ENCODE measurements at places on chromosomes 2 and 18.

DNA sequence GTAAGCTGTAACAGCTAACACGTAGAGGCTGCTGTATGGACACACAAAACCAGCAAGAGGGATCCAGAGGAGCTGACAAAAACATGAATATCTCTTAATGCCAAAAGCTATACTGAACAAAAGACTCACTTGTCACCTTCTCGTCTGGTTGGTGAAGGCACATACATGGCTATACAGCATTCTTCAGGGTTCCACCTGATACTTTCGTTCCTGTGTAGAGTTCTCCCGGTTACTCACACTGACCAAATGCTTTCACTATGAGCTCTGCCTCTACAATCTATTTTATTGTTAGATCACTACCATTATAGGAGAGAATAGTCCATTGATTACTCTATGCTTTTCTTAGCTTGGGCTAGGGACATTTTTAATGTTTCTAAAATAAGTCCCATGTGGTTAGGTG, 193.1 kb downstream of the HNMT start:
- DNase-seq, result no peak

DNA sequence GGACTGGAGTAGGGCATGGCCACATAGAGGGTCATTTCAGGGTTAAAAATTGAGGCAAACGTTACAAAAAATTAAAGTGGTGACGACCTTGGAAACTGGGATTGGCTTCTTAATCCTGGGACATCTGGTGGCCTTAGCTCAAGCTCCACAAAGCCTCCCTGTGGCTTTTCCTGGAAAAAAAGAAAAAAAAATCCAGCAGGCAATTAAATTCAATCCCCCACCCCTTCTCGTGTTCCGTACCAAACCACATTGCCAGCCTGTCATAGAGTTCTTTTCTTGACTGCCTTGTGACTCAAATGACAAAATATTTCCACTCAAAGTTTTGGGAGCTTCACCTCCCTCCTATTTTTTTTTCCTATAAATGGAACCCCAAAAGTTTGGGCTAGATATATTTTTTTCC, 195.6 kb downstream of the HRH4 start:
- no peak for DNase-seq

DNA sequence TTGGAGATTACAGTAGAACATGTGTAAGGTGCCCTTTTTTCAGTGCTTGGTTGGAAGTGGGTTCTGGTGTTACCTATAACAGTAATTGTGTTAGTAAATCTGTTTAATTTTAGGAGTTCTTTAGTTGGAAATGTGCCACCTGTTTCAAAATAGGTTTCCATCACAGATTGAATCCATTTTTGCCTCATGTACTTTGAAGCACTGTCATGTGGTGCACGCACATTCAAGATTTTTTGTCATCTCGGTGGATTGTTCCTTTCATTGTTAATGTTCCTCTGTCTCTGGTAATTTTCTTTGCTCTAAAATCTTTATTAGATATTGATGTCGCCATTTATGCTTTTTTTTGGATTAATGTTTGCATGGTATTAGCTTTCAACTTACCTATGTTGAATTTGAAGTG, 1.3 kb downstream of the ATP9B start:
- DNase-seq, result no peak

- no peak for DNase-seq
Observed at GRCh38 chr2:165825041-165825440, 31.0 kb upstream of the GALNT3 start.

- DNase-seq, result no peak
Observed at GRCh38 chr2:85607268-85608215, 4.3 kb downstream of the C2orf68 start.

DNA sequence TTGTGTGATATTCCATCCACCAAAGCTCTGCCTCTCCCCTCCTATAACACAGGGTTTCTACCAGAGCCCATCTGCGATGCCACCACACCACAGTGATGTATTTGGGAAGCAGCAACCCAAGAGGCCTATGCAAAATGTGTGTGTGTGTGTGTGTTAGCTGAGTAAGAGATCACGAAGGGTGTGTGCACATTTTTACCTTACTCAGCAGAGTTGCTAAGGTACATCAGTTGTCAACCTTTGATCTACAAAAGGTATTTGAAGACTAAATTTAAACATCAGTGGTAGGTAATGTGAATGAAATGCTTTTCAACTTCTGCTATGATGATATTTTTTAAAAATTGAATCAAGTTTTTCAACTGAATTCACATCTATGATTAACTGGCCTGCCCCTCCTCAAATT, 227.6 kb downstream of the FBXO15 start:
- no peak for DNase-seq

DNA sequence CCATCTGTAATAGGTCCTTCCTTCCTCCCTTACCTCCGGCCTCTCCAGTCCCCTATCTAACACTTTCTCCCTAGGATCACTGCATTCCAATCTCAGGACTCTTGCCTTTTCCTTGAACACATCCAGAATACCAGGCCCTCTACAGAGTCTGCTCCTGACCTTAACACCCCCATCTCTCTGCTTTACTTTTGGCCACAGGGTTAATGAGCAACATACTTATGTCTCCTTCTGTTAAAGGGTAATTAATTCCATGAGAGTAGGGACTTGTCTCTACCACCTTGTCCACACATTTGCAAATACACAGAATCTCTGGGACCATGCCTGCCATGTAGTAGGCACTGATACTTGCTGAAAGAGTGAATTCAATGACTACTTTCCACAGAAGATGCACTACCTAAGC, 94.9 kb downstream of the COBLL1 start:
- DNase-seq, result no peak

DNA sequence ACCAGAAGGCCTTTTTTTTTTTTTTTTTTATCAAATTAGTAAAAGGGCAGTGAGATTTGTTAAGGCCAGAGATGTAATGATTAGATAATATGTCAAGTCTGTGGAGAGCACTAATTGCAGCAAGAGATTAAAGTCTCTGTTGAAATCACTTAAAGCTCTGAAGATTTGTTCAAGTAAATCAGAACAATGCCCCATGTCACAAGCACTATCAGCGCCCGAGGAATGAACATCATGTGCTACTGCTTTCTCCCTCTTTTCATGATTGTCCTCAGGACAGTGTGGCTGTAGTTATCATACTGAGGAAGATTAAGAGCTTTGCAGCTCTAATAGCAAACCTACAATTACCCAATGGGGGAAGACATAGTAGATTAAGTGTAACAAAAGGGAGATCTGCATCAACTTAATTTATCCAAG, 71.1 kb downstream of the TDRD15 start:
- no peak for DNase-seq

- DNase-seq, result no peak
Observed at GRCh38 chr2:131094463-131095281, 1.4 kb upstream of the FAM168B start.

GRCh38 chr2:59589881-59590280, 963.6 kb downstream of the BCL11A start:
- DNase-seq, result no peak

DNA sequence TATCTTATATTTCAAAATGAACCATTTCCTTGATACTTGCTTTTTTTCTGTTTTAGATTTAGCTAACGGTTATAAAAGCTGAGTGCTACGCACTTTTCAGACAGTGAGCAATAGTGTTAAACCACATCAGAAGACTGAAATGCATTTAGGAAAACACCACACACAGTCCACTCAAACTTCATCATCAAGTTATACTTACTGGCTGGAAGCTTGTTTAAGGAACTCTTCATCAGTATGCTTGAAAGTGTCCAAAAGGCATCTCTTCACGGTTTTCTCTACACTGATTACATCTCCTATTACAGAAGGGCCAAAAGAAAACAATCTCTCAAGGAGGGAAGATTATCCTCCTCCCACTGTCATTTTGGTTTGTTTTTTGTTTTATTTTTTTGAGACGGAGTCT, 19.7 kb downstream of the ILKAP start:
- no peak for DNase-seq

GRCh38 chr2:216922175-216922780, 62.4 kb upstream of the TNP1 start:
- no peak for DNase-seq

GRCh38 chr2:64202206-64202845, 58.1 kb upstream of the PELI1 start:
- peak; percentile 46 for DNase-seq

DNA sequence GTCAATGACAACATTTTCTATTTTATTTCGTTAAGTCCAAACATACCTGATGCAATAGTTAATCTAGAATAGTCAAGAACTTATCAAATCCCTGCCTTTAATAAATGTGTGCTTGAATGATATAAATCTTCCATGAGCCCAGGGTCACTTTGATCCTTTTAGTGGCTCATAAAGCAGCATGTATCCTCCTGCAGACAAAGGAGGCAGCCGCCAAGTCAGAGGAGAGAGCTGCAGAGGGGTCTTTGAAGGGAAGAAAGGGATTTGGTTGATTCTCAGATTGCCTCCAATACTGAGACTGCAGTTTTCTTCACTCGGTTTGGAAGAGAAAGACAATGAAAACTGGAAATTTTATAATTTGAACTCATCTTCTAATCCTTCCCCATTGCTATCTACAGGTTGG, 378.4 kb upstream of the PIK3C3 start:
- DNase-seq, result no peak

DNA sequence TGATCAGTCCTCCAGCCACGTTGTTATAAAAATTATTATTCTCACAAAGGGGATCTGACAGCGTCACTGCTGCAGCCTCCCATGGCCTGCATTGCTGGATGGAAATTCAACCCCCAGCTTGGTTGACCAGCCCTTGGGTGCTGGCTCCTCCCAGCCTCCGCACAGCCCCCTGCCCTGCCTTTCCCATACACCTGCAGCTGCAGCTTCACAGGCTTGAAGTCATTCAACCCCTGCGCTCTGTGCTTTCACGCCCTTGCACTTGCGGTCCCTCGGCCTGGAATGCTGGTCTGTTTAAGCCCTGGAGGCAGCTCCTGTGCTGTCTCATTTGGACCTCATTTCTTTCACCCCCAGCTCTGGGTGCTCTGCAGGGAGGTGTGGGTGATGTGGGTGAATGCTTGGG, 860 bp upstream of the CD8A start:
- DNase-seq, result no peak

- no peak for DNase-seq
Observed at GRCh38 chr18:45467293-45467692, 148.0 kb upstream of the SLC14A2 start.

DNA sequence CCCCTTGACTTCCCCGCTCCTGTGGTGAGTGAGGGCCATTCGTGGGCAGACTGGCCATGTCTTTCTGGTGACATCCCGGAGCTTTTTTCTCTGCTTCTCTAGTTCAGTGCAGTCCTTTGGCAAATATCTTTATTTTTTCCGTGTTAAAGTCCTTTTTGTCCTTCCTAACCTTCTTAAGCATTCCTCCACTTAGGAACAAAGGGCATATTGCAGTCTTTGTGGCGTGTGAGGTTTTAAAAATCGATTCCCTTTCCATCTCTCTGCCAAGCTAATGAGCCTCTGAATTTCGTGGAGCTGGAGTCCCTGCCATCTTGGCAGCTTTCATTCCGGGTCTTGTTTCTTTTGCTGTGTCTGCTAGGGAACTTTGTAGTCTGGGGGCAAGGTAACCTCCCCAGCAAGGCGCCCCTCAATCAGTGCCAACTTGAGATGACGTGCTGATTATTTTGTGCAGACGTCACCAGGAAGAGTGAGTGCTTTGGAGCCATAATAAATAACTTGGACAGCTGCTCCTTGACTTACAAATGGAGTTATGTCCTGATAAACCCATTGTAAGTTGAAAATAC, 5.1 kb downstream of the CNNM3 start:
- DNase-seq, result no peak

DNA sequence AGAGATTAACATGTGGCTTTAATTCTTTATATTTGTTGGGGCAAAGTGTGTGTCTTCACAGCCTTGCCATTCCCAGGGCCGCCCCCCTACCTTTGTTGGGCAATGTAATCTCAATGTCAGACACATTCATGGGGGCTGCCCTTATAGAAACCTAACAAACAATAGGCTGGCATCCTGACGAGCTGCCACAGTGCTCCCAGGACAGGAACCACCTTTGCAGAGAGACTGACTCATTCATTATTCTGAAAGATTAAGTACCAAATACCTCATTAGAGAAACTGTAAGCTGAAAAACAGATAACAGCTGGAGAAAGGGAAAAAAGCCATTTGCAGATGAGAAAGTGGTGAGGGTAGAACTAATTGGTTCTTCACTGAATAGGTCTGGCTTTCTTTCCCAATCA, 1587.5 kb upstream of the PIK3C3 start:
- DNase-seq, result no peak

DNA sequence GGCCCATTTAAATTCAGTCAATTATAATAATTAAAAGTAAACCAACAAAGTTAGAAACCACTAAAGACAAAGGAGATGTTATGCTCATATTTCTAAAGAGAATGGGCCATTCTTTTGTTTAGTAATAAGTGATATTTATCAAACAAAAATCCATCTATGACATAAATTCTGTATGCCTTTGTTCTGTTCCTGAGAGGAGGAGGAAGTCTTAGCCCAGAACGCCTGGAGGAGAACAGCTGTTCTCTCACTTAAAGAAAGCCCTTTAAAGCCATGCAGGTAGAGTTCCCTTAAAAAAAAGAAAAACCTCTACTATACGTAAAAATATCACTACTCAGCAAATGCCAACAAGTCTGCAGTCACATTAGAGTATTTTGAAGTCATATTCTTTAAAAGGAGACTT, 15.5 kb downstream of the LAMA1 start:
- no peak for DNase-seq

- DNase-seq, result no peak
Observed at GRCh38 chr18:29651122-29651680, 1391.3 kb downstream of the DSC3 start.

- DNase-seq, result no peak
Observed at GRCh38 chr2:105522645-105523044, 123.8 kb upstream of the FHL2 start.

GRCh38 chr2:214503568-214503967, 92.7 kb downstream of the VWC2L start:
- DNase-seq, result no peak

- no peak for DNase-seq
Observed at GRCh38 chr2:189954989-189955388, 107.5 kb downstream of the MSTN start.

- DNase-seq, result no peak
Observed at GRCh38 chr2:240966906-240967680, 31.3 kb upstream of the SNED1 start.

DNA sequence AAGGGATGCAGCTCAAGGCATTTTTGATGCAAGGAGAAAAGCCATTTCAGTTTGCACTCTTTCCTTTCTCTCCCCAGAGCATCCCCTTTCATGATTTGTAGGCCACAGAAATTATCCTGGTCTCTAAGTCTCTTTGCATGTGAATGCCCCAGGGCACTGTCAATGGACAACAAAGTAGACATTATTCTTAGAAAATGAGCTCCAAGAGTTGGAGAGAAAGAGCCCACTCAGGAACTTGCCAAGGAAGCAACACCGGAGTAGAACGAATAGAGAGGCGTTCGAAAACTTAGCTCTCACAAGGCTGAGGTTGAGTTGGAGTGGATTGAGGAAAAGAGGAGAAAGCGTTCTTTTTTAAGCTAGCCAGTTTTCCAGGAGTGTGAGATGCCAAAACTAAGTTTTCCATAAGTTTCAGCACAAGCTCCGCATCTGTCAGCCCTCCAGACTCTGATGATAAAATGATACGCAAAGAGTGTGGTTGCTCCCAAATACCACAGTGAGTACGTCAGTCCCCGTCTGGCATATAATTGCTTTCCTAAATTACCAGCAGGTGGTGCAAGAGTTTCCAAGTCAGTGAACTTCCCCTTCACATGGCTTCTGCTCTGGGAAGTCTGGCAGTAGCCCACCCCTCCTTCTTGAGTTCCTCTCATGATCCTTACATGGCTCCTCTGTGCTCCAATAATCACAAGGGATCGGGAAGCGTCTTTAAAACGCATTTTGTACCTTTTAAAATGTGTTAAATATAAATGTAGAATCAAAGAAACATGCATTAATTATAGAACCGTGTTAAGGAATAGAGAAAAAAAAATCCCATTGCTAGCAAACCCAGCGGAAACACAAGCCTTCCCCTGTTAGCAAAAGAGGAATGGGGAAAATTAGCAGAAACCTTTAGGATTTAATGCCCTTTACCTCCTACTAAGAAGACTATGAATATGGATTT, 1060.6 kb upstream of the FANCL start:
- peak; percentile 25 for DNase-seq
